Stimulated activated CD4-positive, alpha-beta T cell treated with anti-CD3 and anti-CD28 coated beads, Interleukin-2, amount 100 ng/mL, for 4 hours (primary cell): ENCODE measurements at places on chromosomes 12 and 14.

DNA sequence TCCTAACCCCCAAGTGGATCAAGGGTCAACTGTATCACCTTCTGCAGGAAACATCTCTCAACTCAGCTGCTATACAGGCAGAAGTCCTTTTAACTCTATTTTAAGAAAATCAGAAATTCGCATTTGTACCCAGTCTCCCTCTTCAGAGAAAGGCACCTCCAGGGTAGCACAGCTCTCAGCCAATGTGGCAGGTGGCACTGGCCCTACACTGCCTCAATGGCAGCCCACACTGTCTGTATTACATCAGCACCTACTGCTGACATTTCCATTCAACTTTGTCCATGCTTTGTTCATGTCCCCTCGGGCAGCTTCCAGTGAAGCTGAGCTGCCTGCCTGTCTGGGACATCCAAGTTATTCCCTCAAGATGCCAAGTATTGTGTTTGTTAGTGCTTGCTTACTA lies 8.8 kb downstream of the SPTSSA start:
- no peak for DNase-seq

GRCh38 chr14:63478437-63478852 lies 64.7 kb downstream of the PPP2R5E start:
- no peak for DNase-seq

DNA sequence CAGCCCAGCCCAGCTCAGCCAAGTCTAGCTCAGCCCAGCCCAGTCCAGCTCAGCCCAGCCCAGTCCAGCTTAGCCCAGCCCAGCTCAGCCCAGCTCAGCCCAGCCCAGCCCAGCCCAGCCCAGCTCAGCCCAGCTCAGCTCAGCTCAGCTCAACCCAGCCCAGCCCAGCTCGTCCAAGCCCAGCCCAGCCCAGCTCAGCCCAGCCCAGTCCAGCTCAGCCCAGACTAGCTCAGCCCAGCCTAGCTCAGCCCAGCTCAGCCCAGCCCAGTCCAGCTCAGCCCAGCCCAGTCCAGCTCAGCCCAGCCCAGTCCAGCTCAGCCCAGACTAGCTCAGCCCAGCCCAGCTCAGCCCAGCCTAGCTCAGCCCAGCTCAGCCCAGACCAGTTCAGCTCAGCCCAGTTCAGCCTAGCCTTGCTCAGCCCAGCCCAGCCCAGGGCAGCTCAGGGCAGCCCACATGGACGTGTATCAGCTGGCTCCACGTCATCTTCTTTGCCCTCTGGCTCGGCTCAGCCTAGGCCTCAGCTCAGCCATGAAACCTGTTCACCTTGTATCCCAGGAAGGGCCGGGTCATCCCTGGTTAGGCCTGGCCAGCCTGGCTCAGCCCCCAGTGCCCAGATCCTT lies 185.6 kb downstream of the TMEM121 start:
- no peak for DNase-seq

DNA sequence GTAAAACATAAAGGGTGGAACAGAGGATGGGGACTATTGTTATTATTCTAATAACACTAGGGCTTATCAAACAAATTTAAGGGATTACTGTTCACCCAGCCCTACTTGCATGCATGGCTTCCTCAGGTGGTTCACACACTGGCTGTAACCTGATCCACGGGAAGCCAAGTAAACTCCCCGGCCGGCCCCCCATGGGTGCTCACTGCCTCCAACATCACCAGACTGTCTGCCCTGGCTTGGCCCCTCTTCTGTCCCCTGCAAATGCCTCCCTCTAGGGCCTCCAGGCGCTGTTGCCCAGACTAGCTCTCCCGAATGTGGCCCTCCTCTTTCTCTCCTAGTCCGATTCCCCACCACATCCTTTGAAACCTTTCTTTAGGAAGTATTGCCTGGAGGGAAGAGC lies 18.6 kb downstream of the FAIM2 start:
- no peak for DNase-seq

- peak; percentile 31 for DNase-seq
These were observed 19.5 kb upstream of the TTC9 start for GRCh38 chr14:70622111-70622712.

- no peak for DNase-seq
These were observed 18.6 kb downstream of the AICDA start for GRCh38 chr12:8594072-8594471.

GRCh38 chr14:90599748-90600507 lies 203.1 kb downstream of the CALM1 start:
- no peak for DNase-seq

DNA sequence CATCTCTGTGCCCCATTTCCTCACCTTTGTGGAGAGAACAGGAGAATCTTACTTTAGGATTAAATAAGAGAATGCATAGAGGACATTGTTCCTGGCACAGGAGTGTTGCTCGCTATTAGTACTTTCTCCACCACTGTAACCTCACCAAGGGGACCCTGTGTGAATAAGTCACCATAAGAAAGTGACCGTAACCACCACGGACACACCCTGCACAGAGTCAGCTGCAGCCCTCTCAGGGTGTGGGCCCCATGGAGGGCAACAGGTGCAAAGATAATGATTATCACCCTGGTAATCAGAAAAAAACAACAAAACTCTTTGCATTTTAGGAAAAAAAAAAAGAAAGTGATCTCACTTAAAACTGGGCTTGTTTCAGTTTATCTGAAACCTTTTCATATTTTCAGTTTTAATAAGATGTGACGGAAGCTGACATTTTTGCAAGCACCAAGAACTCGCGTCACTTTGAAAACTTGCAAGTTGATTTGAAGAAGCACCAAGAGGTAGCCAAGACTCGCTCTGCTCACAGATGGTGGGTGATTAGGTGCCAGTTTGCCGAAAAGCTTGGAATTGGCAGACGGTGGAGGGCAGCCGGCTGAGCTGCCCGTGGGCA lies 87.0 kb upstream of the VRK1 start:
- DNase-seq, result no peak

- DNase-seq, result no peak
These were observed 120.3 kb downstream of the VRK1 start for GRCh38 chr14:96917442-96917963.

DNA sequence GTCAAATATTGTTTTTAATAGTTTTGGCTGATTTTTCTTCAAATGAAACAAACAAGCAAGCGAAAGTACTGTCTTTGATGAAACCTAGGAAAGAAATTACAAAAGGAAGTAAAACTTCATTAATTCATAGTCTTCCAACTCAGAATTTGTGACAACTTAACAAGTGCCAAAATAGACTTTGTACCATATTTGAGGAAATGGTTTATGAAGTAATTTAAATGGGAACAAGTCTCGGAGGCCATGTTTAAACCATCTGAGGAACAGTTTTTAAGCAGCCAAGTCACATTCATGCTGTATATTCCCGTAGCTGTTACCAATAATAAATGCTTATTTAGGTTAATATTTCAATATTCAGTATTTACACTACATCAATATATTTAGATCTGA lies 745 bp upstream of the ARHGDIB start:
- DNase-seq, result no peak

- no peak for DNase-seq
These were observed 55.8 kb upstream of the CCDC175 start for GRCh38 chr14:59632381-59632780.

DNA sequence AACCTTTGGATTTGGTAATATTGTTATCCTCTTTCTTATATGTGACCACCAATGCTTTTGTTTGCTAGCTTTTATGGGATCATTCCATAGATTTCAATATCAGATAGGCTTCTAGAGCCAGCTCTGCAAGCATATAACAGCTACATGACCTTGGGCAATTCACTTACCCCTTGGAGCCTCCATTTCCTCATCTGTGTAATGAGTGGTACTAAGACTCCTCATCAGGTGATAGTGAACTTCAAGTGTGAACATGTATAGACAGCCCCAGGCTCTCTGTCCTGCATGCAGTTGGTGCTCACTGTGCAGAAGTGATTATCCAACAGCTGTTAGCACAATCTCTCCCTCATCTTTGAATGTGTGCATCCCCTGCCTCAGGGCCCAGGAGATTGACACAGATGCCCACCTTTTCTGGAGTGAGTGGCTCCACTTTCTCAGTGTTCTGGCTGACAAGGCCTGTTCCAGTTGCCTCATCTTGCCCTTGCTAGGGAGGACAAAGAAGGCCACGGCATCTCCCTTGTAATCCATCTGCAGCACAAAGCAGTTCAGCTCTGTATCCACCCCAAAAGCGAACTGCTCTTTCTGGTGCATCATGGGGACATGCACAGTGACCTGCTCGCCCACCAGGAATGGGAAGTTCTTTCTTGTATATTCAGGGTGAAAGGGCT lies 9.2 kb downstream of the SERPINA9 start:
- DNase-seq, result no peak

- DNase-seq, result peak; percentile 65
These were observed 257.8 kb upstream of the BTG1 start for GRCh38 chr12:92403210-92404175.

DNA sequence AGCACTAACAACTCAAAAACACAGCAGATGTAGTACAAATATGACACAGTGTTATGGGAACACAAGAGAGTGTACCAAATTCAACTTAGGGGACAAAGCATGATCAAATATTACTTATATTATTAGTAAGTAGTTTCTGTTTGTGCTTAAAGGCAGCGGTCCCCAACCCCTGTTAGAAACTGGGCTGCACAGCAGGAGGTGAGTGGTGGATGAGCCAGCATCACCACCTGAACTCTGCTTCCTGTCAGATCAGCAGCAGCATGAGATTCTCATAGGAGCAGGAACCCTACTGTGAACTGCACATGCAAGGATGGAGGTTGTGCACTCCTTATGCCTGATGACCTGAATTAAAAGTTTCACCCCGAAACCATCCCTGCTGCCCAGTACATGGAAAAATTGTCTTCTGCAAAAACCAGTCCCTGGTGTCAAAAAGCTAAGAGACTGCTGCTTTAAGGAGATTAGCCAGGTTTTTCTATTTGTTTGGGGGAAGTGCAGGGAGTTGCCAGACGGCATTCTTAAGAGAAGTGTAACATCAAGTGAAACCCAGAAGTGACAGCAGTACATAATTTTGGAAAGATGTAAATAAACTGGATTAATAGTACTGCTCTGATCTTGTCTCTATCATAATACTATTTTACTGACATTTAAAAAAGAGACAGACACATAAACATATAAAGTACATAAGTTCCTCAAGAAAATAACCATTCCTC lies 26.7 kb downstream of the GTF2A1 start:
- DNase-seq, result no peak

DNA sequence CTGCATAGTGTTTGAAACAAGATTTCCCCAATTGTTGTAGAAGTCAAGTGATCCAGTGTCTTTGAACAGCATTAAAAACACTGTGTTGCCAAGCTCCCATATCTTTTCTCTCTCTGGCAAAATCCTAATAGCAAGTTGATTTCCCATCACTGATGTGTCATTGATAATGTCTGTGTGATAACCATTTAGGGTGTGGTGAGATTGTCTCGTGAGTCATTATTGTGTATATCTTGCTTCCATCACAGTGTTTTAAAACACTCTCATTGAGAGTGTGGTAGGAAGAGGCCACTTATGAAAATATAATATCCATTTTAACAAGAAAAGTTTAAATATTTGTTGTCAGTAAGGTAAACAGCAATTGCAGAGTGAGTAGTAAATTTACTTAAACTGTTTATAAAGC lies 74.7 kb downstream of the PRORP start:
- no peak for DNase-seq

DNA sequence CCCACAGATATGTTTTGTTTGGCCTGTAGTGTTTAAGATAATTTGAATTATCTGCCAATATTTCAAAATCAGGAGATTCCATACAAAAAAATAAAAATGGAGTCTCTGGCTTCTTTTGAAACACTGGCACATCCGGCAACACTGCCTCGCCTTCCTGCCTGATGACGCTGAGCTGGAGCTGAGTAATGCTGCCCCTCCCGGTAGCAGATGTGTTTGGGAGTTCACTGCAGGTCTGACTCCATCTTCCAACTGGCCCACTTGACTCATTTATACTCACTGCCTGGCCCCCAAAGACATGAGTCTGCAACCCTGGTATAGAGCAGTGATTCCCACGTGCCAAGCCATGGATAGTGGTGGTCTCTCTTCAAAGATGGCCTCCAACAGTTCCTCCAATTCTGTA lies 7.4 kb downstream of the CIT start:
- no peak for DNase-seq

DNA sequence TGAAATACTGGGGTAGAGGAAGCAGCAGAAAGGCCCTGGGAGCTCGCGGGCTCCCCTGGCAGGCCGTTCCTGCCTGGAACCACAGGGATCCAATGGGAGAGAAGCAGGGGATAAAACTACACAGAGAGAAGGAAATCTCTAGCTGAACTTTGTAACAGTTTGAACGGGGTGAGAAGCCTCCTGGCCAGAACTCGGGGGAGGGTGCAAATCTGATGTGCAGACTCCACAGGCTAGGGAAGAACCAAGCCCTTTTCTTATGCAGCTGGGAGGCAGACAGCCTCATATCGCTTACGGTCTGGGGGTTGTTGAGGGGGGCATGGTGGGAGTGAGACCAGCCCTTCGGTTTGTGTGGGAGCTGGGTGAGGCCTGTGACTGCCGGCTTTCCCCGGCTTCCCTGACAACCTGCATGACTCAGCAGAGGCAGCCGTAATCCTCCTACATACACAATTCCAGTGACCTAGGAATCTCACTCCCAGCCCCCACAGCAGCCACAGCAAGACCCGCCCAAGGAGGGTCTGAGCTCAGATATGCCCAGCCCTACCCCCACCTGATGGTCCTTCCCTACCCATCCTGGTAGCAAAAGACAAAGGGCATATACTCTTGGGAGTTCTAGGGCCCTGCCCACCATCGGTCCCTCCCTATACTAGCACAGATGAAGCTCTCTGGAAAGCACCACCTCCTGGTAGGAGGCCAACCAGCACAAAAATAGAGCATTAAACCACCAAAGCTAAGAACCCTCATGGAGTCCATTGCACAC lies 143.0 kb downstream of the TMTC1 start:
- DNase-seq, result no peak

- no peak for DNase-seq
These were observed 56.4 kb upstream of the GRIP1 start for GRCh38 chr12:66735275-66735674.

DNA sequence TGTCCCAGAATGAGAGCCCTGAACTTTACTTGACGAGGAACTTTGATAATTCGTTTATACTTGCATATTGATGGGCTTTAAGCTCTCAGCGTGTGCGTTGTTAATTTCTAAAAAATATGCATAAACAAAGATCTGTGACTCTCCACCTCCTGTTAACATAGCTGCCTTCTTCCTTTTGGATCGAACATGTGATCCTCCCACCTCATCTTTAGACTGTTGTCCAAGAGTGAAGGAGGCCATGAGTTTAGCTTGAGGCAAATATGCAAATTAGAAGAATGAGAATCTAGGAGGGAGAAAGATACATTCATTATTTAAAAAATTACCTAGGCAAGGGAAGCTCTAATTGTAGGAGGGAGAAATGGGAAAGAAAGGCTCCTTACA lies 617 bp downstream of the TTC8 start:
- no peak for DNase-seq

- no peak for DNase-seq
These were observed 124.2 kb downstream of the SRGAP1 start for GRCh38 chr12:63968673-63969072.

DNA sequence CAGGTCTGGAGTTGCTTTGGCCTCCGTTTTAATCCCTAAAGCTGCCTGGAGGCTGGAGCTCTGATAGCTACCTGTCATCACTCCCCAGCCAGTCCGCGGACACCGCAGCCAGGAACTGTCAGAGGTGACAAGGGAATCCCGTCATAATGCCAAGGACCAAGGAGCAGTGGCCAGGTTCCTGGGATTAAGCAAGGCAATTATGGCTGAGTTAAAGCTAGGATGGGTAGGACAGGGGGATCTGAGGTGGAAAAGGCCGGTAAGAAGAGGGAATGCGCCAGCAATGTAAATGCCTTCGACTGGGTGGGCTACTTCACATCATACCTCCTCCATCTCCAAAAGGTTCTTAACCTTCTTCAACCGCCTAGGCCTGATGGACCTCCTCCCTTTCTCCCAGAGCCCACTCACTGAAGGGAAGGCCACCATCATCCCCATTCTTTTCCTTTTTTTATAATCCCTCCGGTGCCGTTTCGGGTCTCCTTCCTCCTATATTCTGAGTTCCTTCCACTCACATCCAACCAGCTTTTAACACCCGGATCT lies 1.9 kb downstream of the PPP1R3E start:
- no peak for DNase-seq
